Spinal cord (tissue), 10 donors: ENCODE measurements at places on chromosomes 3 and 15. TPM values are rescaled to one million over a fixed set of nuclear protein-coding genes. Genes with fewer than 3 reads are reported as not detected.

Gene DBR1
- total RNA-seq: 19.9 TPM

Gene TMA7
- total RNA-seq: 435 TPM

DNA sequence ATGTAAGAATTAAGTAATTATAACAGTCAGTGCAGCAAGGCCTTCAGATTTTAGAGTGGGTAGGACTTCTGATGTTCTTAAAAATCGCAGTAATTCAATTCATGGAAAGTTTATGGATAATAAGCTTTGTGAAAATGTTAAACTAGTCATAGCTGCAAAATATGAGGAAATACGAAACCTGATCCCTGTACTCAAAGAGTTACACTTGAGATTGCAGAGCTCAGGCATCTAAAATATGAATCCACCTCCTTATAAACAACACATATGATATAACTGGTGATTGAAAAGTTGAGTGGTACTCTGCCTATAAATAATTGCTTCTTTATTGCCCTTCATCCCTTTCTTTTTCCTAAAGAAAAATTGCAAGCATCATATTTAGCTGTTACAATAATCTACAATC, 473.3 kb downstream of the OTOL1 start:
- H3K36me3 ChIP-seq: no peaks in the 10 kb centered on the region
- H3K27ac ChIP-seq: no peak overlapping the region
- H3K4me1 ChIP-seq: no peaks in the 10 kb centered on the region
- no peak for DNase-seq

- H3K4me1 ChIP-seq: no peaks in the 10 kb centered on the region
- H3K36me3 ChIP-seq: no peaks in the 10 kb centered on the region
- peaks cover 31% of the 10 kb centered on the region for H3K27me3 ChIP-seq
- no peak overlapping the region for H3K27ac ChIP-seq
- no peak overlapping the region for H3K4me3 ChIP-seq
These were observed 55.2 kb downstream of the CMSS1 start for GRCh38 chr3:99872923-99873254.

DNA sequence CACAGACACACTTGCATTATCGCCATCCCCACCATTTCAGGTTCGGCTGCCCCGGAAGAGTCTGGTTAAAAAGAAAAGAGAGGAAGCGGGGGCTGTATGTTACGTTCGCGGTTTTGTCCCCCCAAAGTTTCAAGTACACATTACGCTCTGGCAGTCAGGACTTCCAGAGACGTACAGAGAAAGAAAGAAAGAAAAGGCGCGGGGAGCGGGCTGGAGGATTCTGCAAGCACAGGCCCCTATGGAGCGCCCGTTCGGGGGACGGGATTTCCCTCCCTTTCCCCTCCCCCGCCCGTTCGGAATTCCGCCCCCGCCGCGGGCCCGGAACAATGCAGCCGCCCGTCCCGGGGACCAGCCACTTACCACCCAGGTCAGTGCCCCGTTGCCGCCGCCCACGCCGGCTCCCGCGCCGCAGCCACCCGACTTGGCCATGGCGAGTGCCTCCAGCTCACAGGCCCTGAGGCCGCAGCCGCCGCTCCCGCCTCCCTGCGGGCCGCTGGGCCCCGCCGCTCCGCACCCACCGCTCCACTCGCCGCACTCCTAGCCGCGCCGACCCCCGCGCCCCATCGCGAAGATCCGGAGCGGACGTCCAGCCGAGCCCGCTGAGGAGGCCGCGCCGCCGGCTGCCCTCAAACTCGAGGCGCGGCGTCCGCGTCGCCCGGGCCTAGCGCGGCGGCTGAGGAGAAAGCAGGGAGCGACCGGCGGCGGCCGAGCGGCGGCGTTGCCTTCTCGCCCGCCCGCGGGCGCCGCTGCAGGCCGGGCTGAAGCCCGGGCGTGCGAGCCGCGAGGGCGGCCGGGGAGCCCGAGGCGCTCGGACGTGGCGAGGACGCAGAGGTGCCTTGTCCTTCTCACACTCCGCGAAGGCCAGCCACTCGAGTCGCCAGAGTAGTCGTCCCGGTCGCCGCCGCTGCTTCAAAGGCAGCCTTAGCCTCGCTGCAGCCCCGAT, 567 bp downstream of the TOP2B start:
- H3K4me1 ChIP-seq: peaks cover 15% of the 10 kb centered on the region
- peak; percentile 81 for DNase-seq
- H3K27ac ChIP-seq: peak overlapping the region; percentile 95
- no peaks in the 10 kb centered on the region for H3K36me3 ChIP-seq

DNA sequence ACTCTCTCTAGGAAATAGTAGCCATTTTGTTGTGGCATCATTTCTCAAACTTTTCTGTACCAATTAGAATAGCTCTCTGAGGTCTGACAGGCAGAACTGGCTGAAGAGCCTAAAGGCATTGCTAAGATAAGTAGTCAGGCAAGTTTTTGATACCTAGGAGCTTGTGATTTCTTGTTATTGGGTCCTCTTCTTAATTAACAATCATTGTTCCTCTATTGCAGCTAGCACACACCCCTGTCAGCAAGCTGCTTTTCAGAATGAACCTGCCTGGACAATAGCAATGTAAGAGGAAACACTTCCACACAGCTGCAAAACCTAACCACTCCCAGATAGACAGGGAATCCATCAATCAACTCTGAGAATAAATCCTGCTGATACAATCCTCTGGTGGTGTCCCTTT, 403.9 kb upstream of the TBL1XR1 start:
- no peak for DNase-seq
- no peaks in the 10 kb centered on the region for H3K27me3 ChIP-seq
- no peaks in the 10 kb centered on the region for H3K36me3 ChIP-seq
- H3K27ac ChIP-seq: no peak overlapping the region

GRCh38 chr15:80188251-80188650, 35.5 kb downstream of the FAH start:
- H3K27ac ChIP-seq: no peak overlapping the region
- no peaks in the 10 kb centered on the region for H3K27me3 ChIP-seq
- DNase-seq: no peak
- H3K36me3 ChIP-seq: peaks cover 7% of the 10 kb centered on the region
- H3K4me3 ChIP-seq: no peak overlapping the region
- H3K4me1 ChIP-seq: peaks cover 10% of the 10 kb centered on the region

- DNase-seq: no peak
- H3K4me1 ChIP-seq: peaks cover 28% of the 10 kb centered on the region
- no peaks in the 10 kb centered on the region for H3K27me3 ChIP-seq
- H3K27ac ChIP-seq: no peak overlapping the region
- H3K36me3 ChIP-seq: peaks cover 30% of the 10 kb centered on the region
These were observed 63.2 kb upstream of the RAD18 start for GRCh38 chr3:9026320-9027045.

DNA sequence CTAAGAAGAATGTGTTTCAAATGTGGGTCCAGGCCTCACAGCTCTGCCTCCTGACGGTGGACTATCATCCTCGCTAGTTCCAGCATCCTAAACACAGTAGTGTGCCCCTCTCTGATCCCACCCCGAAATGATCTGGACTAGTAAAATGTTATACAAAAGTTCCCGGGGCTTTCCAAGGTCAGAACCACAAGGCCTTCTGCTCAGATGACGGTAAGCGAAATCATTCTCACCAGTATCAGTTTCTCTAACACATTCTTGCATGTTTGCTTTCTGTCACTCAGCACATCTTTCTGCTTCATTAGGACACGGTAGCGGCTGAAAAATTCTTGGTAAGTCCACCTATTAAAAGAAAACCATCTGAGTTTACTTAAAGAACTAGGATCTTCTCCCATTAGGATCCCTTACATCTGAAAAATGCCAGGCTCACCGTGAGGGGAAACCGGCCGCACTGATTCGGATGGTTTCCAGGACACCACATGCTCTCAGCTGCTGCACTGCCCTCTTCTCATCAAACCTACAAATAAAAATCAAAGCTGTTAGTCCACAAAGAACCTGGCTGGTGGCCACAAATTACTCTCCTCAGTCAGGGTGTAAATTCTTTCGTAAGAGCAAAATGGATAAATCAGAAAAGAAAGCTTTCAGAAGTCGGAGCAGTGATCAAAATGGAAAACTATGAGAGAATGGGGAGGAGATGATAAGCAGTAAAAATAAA, 83.9 kb upstream of the MYO5C start:
- H3K36me3 ChIP-seq: peaks cover 58% of the 10 kb centered on the region
- H3K4me3 ChIP-seq: no peak overlapping the region
- H3K27me3 ChIP-seq: no peaks in the 10 kb centered on the region
- DNase-seq: no peak
- no peaks in the 10 kb centered on the region for H3K4me1 ChIP-seq
- H3K27ac ChIP-seq: no peak overlapping the region

- no peaks in the 10 kb centered on the region for H3K36me3 ChIP-seq
- H3K4me3 ChIP-seq: peak overlapping the region; percentile 7
- H3K4me1 ChIP-seq: peaks cover 14% of the 10 kb centered on the region
- H3K27ac ChIP-seq: no peak overlapping the region
- no peak for DNase-seq
These were observed 955 bp downstream of the CDCP1 start for GRCh38 chr3:45145223-45145622.

DNA sequence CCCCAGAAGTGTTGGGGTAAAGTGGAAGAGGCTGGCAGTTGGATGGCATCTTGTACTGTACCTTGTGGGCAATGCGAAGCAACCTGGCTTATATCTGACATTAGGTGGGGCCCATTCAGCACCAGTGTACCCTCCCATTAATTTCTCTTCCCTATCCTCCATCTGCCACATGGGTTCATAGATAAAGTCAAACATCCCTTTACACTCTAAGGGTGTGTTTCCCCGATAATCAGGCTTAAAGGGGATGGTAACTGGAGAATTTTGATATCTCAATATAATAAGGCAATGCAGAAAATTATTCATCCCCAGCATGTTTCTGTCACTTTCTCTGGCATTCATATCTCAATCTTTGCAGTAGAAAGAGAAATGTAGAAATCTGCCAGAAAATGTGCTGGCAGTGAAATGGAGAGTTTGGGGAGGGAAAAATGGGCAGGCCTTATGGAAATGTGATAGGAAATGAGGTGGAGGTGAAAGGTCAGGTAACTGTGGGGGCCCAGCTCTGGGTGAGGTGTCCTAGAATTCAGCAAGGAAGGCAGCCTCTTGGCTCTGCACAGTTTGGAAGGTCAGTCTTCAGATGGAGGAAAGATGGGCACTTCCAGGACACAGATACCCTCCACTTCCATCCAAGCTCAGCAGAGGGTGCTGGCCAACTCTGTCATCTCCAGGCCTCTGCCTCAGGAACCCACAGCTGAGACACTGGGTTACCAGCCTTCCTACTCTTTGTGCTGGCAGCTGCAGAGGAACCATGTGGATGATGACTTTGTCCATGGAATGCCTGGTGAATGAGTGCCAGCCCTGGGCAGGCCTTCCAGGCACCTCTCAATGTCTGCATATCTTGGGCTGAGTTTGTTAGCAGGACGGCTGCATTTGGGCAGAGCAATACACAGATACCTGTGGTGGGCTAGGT, 325.9 kb upstream of the CTDSPL start:
- no peaks in the 10 kb centered on the region for H3K27me3 ChIP-seq
- H3K4me1 ChIP-seq: peaks cover 6% of the 10 kb centered on the region
- peaks cover 16% of the 10 kb centered on the region for H3K36me3 ChIP-seq
- no peak overlapping the region for H3K4me3 ChIP-seq
- no peak overlapping the region for H3K27ac ChIP-seq

DNA sequence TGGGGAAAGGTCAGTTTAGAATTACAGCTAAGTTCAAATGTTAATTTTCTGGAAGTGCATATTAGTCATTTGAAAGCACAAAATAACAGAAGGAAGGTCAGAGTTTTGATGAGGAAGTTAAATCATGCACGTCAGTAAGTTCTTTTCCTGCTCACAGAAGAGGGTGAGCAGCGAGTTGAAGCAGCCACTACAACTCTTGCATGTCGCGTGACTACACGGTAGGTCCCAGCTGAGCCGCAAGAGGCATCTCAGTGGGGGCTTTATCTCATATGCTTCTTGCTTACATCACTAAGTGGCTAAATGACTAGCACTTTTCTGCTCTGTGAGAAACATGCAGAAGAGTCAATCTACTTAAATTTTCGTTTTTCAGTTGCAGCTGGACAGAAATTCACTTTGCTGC, 21.3 kb upstream of the SEC62 start:
- no peaks in the 10 kb centered on the region for H3K36me3 ChIP-seq
- no peak overlapping the region for H3K27ac ChIP-seq
- H3K27me3 ChIP-seq: no peaks in the 10 kb centered on the region
- no peak for DNase-seq
